ENCODE measurements at places on chromosomes 3 and 15.

DNA sequence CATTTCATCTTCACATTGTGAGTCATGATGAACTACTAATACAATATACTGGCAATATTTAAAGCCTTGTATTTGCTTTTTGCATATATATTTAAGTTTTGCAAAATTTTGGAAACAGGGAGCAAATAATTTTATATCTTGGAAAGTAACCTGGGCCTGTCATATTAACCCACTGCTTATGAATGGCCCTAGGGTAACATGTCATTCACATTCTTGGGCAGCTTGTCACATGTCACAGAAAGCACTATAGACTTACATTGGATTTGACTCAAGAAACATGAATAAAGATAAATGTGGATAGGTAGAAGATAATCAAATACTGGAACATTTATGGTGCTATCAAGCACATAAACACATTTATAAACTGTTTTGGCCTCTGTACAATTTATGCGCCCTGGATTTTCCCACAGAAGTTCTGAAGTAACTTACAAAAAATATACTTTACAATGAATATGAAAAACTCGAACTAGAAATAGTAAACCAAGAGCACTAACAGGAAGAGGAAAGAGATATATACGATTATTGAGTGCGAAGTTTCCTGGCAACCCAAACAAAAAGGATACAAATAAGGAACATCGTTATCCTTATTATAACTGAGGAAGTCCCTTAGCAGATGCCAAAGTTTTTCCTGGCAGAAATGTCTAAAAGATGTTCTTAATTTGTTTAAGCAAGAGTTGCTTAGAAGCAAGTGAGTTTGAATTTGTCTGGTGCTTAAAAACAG lies 257.2 kb downstream of the RBMS3 start:
- no peak for DNase-seq

DNA sequence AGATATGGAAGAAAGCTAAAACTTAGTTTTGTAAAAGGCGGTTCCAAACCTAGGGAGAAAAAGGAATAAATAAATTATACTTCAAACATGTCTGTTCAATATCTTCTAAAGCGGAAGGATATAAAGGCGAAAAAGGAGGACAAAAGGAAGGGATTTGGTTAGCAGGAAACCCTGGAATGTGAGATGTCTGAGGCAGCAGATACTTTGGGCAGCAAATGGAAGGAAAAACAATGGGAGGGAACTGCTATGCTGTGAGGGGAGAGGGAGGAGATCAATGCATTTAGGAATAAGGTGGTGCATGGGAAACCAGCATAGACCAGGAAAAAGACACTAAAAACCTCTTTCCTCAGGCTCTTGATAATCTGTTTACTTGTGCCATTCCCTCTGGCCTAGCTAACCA lies 120.8 kb downstream of the DNAH12 start:
- DNase-seq: no peak

DNA sequence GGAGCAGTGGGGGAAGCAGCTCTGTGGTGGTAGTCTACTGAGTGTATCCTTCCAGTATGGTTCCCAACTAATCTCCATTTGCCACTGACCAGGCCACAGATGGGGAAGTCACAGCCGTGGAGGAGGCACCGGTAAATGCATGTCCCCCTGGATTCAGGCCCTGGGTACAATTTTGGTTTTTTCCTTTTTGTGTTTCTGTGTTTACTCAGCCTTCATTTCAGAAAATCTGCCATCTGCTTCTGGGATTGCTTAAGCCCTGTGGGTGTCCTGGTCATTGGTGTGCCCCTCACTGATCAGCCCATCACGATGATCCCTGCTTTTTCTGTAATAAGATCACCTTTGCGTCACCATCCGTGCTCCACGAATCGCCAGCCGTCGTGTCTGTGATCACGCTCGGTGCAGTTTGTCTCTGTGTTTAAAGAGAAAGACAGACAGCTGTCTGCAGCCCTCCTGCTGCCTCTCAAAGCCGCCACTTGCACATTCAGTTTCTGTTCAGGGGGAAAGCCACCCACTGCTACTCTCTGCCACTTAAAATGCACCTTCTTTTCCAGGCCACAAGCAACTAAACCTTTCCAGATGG lies 68.9 kb downstream of the DNASE1L3 start:
- DNase-seq: no peak

DNA sequence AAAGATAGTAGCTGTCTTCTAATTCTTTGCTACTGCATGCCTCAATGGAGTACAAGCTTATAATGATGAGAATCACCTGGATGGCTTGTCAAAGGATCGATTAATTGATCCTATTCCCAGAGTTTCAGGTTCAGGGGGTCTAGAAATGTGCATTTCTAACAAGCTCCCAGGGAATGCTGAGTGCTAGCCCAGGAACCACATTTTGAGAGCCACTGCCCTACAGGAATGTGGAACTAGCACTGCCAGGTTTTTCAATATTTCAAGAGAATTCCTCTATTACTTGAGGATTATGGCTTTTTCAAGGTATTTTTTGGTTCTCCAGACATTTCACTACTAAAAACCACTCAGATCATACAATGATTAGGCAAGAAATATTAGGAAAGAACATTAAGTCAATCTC lies 52.7 kb downstream of the RARB start:
- DNase-seq: no peak

DNA sequence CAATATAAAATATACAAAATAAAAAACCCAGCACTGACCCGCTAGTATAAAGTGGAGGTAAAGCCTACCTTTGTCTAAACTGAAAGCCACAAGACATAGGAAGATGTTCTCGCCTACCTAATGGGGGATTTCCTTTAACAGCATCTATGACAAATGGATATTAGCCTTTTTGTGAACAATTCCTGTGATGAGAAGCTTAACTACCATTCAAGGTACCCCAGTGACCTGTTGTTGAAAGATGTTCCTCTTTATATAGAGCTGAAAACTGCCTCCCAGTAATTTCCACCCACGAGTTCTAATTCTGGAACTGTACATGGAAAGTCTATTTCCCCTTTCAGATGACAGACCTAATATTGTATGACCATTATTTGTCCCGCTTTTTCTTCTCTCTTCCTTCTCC lies 109.8 kb upstream of the RASGRP1 start:
- DNase-seq: no peak

DNA sequence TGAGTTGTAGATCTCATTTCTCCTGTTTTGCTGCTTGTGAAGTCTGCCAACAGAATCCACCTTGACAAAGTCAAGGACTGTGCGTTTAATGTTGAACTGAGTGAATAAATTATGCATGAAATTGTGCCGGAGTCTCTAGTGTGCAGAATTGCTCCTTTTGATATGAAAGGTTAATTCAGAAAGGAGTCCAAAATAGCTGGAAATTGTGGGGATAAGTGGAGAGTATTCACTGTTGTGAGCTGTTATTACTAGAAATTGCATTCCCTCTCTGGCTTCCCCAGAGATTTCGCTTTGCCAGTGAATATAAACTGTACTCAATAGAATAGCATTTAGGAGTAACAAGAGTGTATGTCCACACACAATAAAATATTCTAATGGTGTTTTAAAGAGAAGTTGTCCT lies 43.1 kb downstream of the SAMMSON start:
- DNase-seq: no peak

DNA sequence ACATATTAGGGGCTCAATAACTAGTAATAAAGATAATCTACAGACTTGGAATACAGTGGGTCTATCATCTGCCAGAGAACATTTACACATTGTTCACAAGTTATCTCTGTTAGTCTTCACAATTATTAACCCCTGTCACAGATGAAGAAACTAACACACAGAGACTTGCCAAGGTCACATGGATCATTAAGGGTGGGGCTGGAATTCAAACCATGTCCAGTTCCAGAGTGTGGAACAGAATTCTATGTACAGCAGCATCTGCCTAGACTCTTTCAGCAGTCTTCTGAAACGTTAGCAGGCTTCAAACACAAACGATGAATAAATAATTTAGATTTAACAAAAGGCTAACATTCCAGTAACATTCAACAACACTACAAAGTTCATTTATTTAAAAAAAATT lies 673.9 kb upstream of the NR2F2 start:
- DNase-seq: no peak

GRCh38 chr3:16999161-16999560 lies 114.4 kb downstream of the PLCL2 start:
- no peak for DNase-seq

GRCh38 chr15:99749386-99749785 lies 16.1 kb upstream of the LYSMD4 start:
- DNase-seq: no peak

DNA sequence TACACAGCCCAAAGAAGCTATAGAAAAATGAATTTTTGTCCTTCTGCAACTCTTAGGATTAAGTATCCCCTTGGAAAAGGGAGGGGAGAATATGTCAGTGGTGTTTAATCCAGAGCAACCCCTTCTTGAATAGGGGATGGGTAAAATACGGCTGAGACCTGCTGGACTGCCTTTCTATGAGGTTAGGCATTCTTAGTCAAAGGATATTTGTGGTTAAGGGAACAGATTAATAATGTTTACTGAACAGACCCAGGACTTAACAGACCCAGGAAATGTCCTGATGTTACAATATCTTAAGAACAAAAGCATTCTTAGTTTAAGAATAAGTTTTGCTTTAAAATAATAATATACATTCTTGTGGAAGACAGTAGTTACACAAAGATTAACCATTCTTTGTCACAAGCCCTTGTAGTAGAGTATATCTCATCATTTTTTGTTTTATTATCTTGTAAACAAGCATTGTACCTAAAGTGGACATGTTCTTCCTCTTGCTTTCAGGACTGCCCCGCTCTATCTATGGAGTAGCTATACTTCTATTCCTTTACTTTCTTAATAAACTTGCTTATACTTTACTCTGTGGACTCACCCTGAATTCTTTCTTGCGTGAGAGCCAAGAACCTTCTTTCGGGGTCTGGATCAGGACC lies 43.8 kb upstream of the B3GALNT1 start:
- peak; percentile 30 for DNase-seq

DNA sequence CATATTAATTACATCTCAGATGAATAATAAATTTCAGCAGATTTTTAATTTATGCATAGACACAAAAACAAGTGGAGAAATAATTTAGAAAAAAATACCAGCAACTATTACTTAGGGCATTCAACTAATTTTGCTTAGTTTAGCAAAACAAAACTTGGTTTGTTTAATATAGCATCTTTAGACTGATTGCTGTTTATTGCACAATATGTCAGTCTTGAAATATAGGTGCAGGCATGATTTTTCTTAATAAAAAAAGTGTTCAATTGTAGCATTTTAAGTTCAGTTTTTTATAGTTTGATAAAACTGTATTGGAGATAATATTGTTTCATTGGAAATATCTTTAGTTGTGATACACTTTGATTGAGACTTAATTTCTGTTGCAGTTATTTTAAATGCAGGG lies 161.2 kb upstream of the KCNH8 start:
- no peak for DNase-seq

DNA sequence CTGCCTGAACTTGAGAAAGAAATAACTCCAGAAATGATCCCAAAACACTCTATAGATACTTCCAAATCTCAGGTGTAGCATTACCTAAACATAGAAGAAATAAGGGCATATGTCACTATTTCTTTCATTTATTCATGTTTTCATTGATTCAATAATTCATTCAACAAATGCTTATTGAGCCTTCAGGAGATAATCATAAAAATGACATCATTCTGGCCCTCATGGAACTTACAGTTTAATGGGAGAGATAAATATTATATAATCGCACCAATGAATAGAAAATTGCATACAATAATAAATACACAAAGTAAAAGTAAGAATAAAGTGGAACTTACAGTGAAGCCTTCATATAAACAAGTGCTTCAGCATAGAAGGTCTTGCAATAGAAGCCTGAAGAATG lies 58.1 kb upstream of the NR2F2 start:
- DNase-seq: no peak

DNA sequence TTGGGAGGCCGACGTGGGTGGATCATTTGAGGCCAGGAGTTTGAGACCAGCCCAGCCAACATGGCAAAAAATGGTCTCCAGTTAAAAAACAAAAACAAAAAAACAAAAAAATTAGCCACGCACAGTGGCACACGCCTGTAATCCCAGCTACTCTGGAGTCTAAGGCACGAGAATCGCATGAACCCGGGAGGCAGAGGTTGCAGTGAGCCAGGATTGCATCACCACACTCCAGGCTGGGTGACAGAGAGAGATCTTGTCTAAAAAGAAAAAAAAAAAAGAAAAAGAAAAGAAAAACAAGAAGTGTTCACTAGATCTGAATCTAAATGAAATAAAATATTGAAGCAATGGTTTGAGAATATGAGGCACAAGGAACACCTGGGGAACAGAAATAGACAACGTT lies 36.7 kb downstream of the SLC9A9 start:
- DNase-seq: no peak

DNA sequence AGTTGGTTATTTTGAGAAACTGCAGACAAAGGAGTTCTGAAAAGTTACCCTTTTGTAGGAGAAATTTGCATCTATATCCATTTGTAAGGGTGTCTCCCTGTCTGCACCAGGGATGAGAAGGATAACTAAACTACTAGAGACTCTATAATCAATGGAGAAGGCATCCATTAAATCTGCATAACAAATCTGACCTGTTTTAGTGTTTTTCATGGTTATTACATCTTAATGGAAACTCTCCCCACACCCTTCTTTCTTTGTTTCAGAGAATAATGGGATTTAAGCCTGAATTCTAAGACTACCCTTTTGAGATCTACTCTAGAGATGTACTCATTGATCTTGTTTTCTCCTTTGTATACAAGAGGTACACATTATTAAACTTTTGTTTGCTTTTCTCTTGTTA lies 82.0 kb upstream of the DAZL start:
- DNase-seq: no peak

DNA sequence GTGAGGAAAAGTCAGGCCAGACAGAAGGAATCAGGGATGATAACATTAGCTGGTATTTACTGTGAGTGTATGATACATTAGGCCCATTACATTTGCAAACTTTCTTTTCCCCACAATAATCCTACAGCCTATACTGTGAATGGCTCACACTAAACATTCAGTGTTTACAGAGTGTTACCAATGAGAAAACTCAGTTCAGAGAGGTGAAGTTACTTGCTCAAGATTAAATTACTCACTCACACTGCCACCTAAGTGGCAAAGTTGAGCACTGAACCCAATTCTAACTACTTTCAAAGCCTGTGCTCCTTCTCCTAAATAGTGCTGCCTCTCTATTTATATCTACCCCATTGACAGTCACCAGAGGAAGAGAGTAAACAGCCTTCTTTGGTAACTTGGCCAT lies 8.5 kb downstream of the XPC start:
- DNase-seq: no peak

- DNase-seq: no peak
Measured at GRCh38 chr3:79817224-79817623, 49.4 kb upstream of the ROBO1 start.

- no peak for DNase-seq
Measured at GRCh38 chr3:139506766-139507165, 30.4 kb upstream of the RBP2 start.

DNA sequence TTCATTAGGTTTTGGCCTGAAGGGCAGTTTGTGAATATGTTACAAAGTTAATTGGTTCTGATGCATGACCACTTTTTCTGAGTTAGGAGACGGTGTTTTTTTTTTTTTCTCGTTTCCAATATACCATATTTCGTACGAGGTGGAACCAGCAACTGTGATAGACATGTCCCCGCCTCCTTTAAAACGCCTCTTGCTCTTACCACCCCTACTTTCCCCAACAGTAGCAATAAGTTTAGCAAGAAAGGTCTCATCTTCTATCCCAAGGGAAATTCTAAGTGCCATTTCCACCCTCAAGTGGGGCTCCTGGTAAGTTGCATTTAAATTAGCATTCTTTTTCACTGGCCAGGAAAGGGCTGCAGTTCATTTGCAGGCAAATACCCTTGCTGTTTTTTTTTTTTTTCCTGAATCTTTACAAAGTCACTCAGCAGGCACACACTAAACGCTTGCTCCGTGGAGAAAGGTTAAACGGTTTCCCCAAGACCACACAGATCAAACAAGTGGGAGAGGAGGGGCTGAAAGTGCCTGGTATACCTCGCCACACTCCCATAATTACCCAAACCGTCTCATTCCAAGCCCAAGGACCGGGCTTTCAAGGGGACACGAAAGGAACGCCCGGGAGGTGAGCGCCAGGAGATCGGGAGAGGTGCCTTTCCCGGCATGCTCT lies 39.5 kb upstream of the MGA start:
- DNase-seq: no peak

All from non-pigmented ciliary epithelial cell (primary cell).